ENCODE measurements at places on chromosomes 6 and 20.

- no peak for DNase-seq
- no peaks in the 10 kb centered on the region for H3K36me3 ChIP-seq
- peaks cover under 1% of the 10 kb centered on the region for H3K4me1 ChIP-seq
- peaks cover 25% of the 10 kb centered on the region for H3K27me3 ChIP-seq
- H3K27ac ChIP-seq: no peak overlapping the region
- no peak overlapping the region for H3K4me3 ChIP-seq
Measured at GRCh38 chr20:57907131-57908000, 197.6 kb upstream of the PMEPA1 start.

GRCh38 chr6:130018744-130019325, 454 bp downstream of the L3MBTL3 start:
- H3K27ac ChIP-seq: peak overlapping the region; percentile 98
- H3K4me3 ChIP-seq: peak overlapping the region; percentile 95
- H3K27me3 ChIP-seq: no peaks in the 10 kb centered on the region
- peaks cover 16% of the 10 kb centered on the region for H3K36me3 ChIP-seq
- peak; percentile 65 for DNase-seq

- H3K36me3 ChIP-seq: peaks cover 38% of the 10 kb centered on the region
- peaks cover 1% of the 10 kb centered on the region for H3K27me3 ChIP-seq
- DNase-seq: no peak
- peaks cover 2% of the 10 kb centered on the region for H3K4me1 ChIP-seq
- no peak overlapping the region for H3K4me3 ChIP-seq
Measured at GRCh38 chr6:135475292-135475886, 22.2 kb downstream of the AHI1 start.

GRCh38 chr20:64223526-64224067, 32.0 kb upstream of the PCMTD2 start:
- no peaks in the 10 kb centered on the region for H3K36me3 ChIP-seq
- H3K27ac ChIP-seq: no peak overlapping the region
- no peak overlapping the region for H3K4me3 ChIP-seq
- peaks cover 4% of the 10 kb centered on the region for H3K4me1 ChIP-seq
- peaks cover 2% of the 10 kb centered on the region for H3K27me3 ChIP-seq

DNA sequence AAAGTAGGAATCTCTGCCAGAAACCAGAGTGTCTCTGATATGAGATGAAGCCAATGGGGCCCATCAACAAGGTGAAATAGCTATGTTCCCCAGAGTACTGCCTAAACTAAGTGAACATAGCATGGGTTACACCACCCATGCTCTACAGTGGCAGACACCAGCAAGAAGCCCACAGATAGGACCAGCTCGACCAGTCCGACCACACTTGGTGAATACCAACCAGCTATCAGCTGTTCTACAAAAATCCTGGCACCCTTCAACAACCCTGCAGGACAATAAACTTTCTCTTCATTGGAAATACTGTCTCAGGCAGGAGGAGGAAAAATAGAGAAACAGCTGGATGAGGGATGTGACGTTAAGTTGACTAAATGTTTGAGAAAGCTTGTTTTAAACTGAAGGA, 311.4 kb downstream of the EPM2A start:
- no peak for DNase-seq
- H3K36me3 ChIP-seq: no peaks in the 10 kb centered on the region
- H3K27ac ChIP-seq: no peak overlapping the region
- no peaks in the 10 kb centered on the region for H3K4me1 ChIP-seq
- peaks cover 3% of the 10 kb centered on the region for H3K27me3 ChIP-seq

DNA sequence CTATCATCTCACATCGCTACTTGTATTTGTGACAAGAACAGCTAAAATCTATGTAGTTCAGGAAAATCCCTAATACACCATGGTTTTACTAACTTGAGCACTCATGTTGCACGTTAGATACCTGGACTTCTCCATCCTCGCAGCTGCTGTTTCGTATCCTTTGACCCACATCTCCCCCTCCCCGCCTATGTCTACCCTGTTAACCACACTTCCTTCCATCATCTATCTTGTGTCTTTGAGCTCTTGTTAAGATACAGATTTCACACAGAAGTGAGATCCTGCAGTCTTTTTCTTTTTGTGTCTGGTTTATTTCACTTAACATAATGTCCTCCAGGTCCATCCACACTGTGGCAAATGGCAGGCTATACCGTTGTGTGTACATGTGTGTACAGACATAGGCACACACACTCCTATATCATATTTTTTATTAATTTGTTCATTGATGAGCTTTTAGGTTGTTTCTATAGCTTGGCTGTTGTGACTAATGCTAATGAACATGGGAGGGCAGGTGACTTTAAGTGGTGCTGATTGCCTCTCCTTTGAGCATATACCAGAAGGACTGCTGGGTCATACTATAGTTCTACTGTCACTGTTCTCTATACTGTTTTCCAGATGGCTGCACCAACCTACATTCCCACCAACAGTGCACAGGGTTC, 117.8 kb downstream of the WDR27 start:
- no peaks in the 10 kb centered on the region for H3K27me3 ChIP-seq
- peak overlapping the region; percentile 15 for H3K4me3 ChIP-seq
- H3K4me1 ChIP-seq: peaks cover 26% of the 10 kb centered on the region
- DNase-seq: no peak
- H3K36me3 ChIP-seq: peaks cover 9% of the 10 kb centered on the region
- H3K27ac ChIP-seq: peak overlapping the region; percentile 74

All from activated naive CD8-positive, alpha-beta T cell treated with anti-CD3 and anti-CD28 coated beads, Interleukin-2, amount 10 ng/mL, durations not matched to agents 7 days and 5 days (primary cell).